Psoas muscle (tissue), 8 donors: ENCODE measurements at places on chromosomes 1 and 21.

- no peak for DNase-seq
Measured at GRCh38 chr1:241706967-241707366, 54.9 kb downstream of the WDR64 start.

DNA sequence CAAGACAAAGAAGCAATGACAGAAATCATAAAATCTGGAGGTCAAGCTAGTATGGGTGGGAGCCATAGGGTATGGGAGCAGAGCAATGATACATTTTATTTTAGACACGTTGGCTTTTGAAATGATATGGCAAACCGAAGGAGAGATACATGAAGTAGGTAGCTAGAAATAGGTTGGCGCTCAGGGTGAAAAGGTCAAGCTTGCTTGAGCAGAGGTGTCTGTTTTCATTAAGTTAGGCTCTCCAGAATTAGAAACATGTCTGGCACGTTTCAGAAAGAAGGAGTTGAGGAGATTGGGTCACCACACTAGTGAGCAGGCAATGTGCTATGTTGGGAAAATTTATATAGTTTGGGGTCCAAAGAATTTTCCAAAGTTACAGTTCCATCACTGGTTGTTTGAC lies 151.4 kb downstream of the AMY1C start:
- DNase-seq, result no peak

GRCh38 chr1:185406006-185406690 lies 89.1 kb upstream of the IVNS1ABP start:
- no peak for DNase-seq

- DNase-seq, result no peak
Measured at GRCh38 chr21:20882462-20883407, 115.5 kb upstream of the NCAM2 start.

- DNase-seq, result no peak
Measured at GRCh38 chr1:185158800-185159199, 1.8 kb downstream of the SWT1 start.

DNA sequence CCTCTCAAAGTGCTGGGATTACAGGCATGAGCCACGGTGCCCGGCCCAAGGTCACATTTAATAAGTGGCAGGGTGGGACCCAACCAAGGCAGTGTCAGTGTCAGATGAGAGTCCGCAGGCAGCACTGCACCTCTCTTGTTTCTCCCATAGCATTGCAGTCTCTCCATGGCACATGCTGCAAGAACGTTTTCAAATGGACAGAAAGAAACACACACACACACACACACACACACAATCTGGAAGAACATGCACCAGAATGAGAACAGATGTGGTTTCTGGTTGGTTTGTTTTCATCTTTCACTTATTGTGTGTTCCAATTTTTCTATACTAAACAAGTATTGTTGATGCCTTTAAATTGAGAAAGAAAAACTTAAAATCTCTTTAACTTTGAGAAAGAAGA lies 126.5 kb downstream of the SYF2 start:
- no peak for DNase-seq

- no peak for DNase-seq
Measured at GRCh38 chr1:44368471-44369151, 13.6 kb upstream of the ERI3 start.

DNA sequence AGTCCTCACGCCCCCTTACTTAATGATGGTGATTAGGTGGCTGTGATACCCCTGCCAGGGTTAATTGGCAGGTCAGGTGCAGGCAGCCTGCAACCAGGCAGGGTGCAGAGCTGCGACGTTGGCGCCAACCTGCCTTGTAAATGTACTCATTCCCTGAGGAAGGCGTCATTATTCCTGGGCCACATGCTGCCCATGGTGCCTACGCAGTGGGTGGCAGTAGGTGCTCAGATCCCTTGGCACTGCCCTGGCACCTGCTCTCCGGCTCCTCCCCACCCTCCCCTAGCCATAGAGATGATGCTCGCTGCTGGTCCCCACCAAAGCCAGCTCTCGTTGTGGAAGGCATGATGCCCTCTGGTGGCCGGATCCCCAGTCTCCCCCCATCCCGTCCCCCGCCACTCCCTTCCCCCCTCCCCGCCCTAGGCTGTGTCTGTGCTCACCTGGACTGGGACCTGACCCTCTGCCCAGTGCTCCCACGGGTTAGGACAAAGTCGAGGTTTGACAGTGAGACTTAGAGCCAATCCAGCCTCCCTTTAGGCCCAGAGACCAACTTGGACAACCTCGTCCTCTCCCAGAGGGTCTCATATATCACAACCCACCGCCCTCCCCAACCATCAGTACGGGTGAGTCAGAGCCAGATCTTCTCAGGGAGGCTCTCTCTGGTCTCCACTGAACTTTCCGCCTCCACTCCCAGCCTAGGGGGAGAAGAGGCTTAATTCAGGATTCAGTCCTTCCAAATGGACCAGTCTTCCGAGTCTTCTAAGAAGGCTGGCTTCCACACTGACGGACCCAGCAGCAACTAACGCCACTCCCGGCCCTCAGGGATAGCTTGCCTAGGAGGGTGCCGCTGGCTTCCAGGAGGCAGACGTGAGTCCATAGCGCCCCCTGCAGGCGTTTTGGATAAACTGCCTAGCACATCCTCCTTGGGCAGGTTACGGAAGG lies 5.7 kb downstream of the KRTCAP2 start:
- peak; percentile 94 for DNase-seq

DNA sequence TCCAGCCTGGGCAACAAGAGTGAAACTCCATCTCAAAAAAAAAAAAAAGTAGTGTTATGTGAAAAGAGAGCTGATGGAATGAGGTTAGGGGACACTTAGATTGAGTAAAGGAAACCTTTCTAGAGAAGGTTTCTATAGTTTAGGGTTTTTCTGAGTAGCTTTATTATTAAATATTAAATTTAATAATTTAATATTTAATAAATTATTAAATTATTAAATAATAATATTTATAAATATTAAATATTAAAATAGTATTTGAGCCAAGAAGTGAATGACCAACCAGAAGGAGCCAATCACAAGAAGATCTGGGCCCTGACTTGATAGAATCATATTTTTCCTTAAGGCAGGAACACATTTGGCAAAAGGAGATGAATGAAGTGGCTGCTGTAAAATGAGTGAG lies 50.7 kb downstream of the ALG6 start:
- DNase-seq, result no peak

- DNase-seq, result no peak
Measured at GRCh38 chr1:244642526-244642925, 10.4 kb upstream of the DESI2 start.

DNA sequence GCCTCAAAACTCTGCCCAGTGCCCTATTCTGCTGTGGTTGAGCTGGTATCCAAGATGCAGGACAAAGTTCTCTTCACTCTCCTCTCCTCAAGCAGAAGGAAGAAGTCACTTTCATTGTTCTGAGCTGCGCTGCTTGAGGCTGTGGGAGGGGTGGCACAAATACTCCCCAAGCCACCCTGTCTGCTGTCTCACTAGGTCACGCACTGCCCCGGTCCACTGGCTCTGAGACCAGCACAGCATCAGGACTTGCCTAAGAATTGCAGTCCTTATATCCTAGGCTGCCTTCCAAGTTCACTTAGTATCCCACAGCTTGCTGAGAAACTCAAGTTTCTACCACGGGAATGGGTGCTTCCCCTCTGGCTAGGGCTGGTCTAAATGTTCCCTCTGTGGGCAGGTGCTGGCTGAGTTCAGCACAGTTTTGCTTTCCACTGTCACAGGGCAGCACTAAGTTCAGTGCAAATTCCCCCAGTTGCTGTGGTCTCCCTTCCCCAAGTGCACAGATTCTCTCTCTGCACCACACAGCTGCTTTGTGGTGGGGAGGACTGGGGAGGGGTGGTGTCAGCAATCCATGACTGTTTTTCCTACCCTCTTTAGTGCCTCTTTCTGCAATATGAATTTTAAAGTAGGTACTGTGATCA lies 32.4 kb downstream of the SLC9C2 start:
- no peak for DNase-seq

- DNase-seq, result no peak
Measured at GRCh38 chr1:195591917-195592672, 1016.1 kb downstream of the KCNT2 start.

DNA sequence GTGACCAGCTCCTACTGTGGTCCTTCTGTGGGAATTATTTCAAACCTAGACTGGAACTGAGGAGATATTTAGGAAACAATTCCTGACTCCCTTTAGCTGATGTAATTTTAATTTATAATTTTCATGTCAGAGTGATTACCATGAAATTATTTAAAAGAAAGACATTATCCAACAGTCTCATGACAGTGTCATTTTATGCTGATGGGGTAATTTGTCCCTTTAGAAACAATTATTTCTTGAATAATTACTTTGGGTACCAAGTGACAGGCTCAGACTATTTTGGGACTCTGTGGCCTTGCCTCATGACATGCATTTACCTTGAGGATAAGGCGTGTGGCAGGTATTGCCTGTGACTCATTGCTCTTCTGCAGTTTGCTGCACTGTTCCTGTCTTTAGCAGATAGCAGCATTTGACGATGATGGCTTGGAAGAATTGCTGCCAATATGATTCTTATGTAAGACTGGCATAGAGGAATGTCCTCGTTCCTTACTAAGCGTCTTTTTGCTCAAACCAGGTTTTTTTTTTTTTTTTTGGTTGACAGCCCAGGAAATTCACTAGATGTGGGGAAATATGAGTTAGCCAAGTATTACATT lies 206.0 kb upstream of the HMCN1 start:
- no peak for DNase-seq

- DNase-seq, result no peak
Measured at GRCh38 chr1:201216395-201217085, 25.9 kb downstream of the IGFN1 start.

DNA sequence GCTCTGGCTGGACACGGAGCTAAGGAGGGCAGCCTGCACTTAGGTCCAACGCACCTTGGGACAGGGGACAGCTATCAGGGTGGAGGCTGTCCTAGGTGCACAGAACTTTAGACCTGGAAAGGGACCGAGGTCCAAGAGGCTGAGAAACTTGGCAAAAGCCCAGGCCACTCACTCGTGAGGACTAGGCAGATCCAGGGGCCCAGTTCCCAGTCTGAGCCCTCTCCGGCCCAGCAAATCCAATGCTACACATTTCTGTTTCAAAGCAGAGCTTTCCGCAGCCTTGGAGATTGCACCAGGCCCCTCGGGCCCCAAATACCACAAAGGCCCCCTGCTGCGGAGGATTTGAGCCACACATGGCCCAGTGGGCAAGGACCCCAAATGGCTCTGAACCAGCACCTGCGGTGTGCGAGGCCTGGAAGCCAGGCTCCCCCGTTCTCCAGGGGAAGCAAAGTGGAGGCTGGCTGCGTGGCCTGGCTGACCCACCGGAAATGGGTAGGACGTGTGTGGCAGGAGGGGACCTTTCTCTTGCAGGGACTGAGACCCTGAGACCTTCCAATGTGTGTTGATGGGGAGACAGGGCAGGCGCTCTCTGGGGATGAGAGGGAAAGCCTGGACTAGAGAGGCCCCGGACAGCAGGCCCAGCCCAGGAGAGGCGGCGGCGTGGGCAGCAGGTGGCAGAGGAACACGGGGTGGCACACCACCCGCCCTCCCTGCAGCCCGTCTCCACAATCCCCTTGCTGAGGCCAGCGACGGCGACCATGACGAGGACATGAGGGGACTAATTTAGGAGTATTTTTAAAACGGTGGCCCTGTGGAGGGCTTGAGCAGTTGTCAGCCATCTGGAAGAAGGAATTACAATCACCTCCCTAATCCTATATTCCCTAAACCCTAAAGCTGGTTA lies 118.7 kb downstream of the CASZ1 start:
- DNase-seq, result no peak

- no peak for DNase-seq
Measured at GRCh38 chr1:170125269-170125668, 20.5 kb upstream of the NTMT2 start.

GRCh38 chr1:218983433-218983832 lies 190.2 kb upstream of the LYPLAL1 start:
- DNase-seq, result no peak

DNA sequence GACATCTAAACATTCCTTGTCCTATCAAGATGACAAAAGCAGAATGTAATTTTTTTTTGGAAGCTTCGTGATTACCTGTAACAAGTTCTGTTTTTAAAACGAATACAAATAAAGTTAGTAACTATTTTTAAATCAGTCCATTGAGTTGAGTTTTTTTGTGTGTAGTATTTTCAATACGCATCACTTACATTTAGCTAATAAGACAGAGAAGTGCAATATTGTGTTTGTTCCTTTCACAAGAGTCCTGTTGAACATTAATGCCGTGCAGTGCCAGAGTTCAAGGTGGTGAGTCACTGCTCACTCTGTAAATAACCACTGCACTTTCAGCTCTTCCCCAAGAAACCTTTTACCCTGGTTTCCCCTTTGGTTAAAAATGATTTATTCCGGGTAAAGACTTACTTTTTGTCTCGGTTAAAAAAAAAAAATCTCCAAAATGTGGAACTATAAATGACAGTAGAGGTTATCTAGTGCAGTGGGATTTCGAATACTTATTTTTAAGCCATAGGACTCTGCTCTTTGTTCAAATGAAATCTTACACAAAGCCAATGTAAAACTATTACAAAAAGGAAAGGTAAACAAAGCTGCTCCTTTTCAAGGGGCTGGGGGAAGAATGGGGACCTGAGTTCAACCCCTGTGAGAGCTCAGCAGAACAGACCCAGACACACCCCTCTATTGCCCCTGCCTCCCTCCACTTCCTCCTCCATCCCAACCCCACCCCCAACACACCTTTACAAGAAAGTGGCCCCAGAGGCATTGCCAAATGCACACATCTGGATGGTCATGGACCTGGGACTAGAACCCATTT lies 14.8 kb upstream of the NCMAP start:
- DNase-seq, result no peak

GRCh38 chr1:53366901-53367502 lies 39.1 kb upstream of the LRP8 start:
- no peak for DNase-seq

DNA sequence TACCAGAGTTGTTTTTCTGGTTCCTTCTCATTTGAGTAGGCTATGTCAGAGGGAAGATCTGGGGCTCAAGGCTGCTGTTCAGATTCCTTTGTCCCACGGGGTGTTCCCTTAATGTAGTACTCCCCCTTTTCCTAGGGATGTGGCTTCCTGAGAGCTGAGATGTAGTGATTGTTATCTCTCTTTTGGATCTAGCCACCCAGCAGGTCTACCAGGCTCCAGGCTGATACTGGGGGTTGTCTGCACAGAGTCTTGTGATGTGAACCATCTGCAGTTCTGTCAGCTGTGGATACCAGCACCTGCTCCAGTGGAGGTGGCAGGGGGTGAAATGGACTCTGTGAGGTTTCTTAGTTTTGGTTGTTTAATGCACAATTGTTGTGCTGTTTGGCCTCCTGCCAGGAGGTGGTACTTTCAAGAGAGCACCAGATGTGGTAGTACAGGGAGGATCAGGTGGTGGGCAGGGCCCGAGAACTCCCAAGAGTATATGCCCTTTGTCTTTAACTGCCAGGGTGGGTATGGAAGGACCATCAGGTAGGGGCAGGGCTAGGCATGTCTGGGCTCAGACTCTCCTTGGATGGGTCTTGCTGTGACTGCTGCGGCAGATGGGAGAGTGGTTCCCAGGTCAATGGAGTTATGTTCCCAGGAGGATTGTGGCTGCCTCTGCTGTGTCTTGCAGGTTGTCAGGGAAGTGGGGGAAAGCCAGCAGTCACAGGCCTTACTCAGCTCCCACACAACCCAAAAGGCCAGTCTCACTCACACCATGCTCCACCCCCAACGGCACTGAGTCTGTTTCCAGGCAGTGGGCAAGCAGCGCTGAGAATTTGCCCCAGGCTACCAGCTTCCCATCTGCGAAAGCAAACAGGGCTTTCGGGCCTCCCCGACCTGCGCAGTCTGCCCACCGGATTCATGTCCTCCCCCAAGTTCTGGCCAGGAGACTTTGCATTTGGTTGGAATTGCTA lies 64.2 kb downstream of the SERINC2 start:
- no peak for DNase-seq
